ENCODE measurements at places on chromosomes 13 and 19.
A peak's percentile ranks its signal among the peaks of the same experiment; 100 is the strongest.

- no peaks in the 10 kb centered on the region for H3K4me1 ChIP-seq
- no peaks in the 10 kb centered on the region for H3K36me3 ChIP-seq
- H3K27ac ChIP-seq: no peak overlapping the region
Measured at GRCh38 chr19:9856609-9857008, 21.5 kb downstream of the PIN1 start.

DNA sequence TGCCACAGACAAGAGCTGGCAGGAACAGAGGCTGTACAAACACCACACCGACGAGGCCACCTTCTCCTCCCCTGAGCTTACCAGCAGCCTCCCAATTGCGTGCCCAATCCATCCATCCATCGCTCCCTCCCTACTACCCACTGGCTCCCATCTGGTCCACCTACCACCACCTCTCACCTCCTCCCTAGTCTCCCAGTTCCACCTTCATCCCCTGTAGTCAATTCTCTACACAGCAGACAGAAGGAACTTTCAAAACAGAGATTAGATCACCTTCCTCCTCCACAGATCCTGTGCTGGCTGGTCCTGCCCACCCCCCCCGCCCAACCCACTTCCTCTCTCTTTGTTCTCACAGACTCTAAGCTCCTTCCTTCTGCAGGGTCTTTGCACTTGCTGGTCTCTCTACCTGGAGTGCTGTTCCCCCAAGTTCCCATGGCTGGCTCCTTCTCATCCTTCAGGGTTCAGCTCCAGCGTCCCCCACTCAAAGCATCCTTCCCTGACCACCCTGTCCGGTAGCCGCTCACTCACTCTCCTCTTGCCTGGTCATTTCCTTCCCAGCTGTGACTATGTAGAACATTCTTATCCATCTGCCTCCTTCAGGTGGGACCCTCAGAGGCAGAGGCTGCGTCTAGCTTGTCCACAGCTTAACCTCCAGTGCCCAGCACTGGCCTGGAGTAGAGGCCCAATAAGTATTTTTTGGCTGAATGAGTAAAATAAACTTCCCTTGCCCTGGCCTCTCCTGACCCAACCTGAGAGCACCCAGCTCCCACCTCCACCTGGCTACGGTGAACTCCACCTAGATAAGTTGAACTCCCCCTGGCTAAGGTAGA is 23.0 kb downstream of the PIN1 start:
- H3K4me1 ChIP-seq: no peaks in the 10 kb centered on the region
- H3K27me3 ChIP-seq: no peaks in the 10 kb centered on the region
- DNase-seq: no peak
- H3K4me3 ChIP-seq: no peak overlapping the region

GRCh38 chr19:45789035-45789786 is 3.4 kb downstream of the DMWD start:
- DNase-seq: no peak
- H3K27me3 ChIP-seq: no peaks in the 10 kb centered on the region
- H3K27ac ChIP-seq: no peak overlapping the region
- peaks cover 26% of the 10 kb centered on the region for H3K36me3 ChIP-seq

- no peak for DNase-seq
- peaks cover 15% of the 10 kb centered on the region for H3K4me1 ChIP-seq
- peak overlapping the region; percentile 80 for H3K27ac ChIP-seq
Measured at GRCh38 chr19:51799034-51799773, 4.2 kb downstream of the FPR3 start.

- no peaks in the 10 kb centered on the region for H3K36me3 ChIP-seq
- DNase-seq: no peak
- no peak overlapping the region for H3K27ac ChIP-seq
- no peaks in the 10 kb centered on the region for H3K27me3 ChIP-seq
- H3K4me3 ChIP-seq: no peak overlapping the region
Measured at GRCh38 chr13:96314974-96315373, 225.1 kb downstream of the HS6ST3 start.
